NCI-H1092 treated with DMSO at 0.1 percent for 48 hours (cell line): ENCODE measurements at places on chromosomes 3 and 15.
A peak's percentile ranks its signal among the peaks of the same experiment; 100 is the strongest.

GRCh38 chr3:159892171-159892795 lies 96.4 kb upstream of the IL12A start:
- no peak for DNase-seq

- DNase-seq: peak; percentile 19
These were observed 7.5 kb upstream of the PGPEP1L start for GRCh38 chr15:99014803-99015697.

DNA sequence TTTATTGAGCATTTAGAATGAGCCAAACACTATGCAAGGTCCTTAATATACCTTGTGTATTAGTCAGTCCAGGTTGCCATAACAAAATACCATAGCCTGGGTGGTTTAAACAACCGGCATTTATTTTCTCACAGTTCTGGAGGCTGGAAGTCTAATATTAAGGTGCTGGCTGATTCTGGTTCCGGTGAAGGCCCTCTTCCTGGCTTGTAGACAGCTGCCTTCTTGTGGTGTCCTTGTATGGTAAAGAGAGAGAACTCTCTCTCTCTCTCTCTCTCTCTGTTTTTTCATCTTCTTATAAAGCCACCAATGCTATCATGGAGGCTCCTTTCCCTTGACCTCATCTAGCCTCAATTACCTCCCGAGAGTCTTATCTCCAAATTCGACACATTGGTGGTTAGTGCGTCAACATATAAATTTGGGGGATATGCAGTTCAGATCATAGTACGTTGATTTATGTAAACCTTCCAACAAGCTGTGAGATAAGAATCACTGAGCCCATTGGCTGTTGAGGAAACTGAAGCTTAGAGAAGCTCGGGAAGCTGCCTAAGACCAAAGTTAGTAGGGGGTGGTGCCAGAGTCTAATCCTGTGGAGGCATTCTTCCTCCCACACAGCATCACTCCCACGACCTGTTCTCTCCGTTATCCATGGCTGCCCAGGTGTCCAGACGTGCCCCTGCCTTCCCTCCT lies 298.0 kb upstream of the PROK2 start:
- no peak for DNase-seq

- DNase-seq: no peak
These were observed 14.5 kb downstream of the NCBP2 start for GRCh38 chr3:196927571-196928453.

GRCh38 chr15:26260517-26261133 lies 397.5 kb upstream of the ATP10A start:
- peak; percentile 30 for DNase-seq
